ENCODE measurements at places on chromosomes 3 and 15. TPM values are rescaled to one million over a fixed set of nuclear protein-coding genes. Genes with fewer than 3 reads are reported as not detected.

KLHDC8B gene
- 88.7 TPM for total RNA-seq

SLC6A20 gene
- total RNA-seq = 0.09 TPM

STIMATE gene
- 6.0 TPM for total RNA-seq

UACA gene
- total RNA-seq = 117 TPM

PLS1 gene
- total RNA-seq = 0.27 TPM

GPR149 gene
- 0.35 TPM for total RNA-seq

EIF5A2 gene
- total RNA-seq = 5.1 TPM

ZBTB38 gene
- 23.8 TPM for total RNA-seq

MORC1 gene
- not detected for total RNA-seq

IMPG2 gene
- total RNA-seq = 1.3 TPM

GNAI2 gene
- total RNA-seq = 116 TPM

TGM5 gene
- total RNA-seq = 0.13 TPM

TMIE gene
- 0.62 TPM for total RNA-seq

LMAN1L gene
- 0.04 TPM for total RNA-seq

CLRN1 gene
- 0.18 TPM for total RNA-seq

COX5A gene
- 64.1 TPM for total RNA-seq

DNA sequence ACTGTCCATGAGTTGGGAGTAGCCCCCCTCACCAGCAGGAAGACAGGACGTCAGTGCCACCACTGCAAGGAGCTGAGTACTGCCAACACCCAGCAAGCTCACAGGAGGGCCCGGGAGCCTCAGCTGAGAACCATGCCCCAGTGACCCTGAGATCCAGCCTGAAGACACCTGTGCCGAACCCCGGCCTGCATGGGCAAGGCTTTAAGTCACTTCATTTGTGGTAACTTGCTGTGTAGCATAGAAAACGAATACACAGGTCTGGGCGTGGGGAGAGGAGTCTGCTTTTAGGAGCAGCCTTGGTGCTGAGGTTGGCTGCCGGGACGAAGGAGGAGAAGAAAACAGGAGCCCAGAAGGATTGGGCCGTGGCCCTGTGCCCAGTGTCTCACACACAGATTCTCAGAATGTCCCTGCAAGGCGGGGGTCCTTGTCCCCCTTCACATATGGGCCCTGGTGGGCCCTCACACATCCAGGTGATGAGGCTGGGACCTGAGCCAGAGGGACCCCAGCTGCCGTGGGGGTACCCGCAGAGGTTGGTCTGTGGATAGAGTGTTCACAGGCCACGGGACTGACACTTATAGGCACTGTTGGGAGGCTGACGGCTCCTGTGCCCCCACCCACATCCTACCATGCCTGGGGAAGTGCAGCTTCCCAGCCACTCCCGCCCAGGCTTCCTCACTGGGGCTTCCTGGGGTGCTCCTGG, 85.3 kb downstream of the PLXNA1 start:
- no peak for DNase-seq

GRCh38 chr3:88003115-88003755, 55.6 kb downstream of the CGGBP1 start:
- DNase-seq = peak; percentile 53

- DNase-seq = no peak
Measured at GRCh38 chr3:185739264-185739701, 85.6 kb downstream of the IGF2BP2 start.

DNA sequence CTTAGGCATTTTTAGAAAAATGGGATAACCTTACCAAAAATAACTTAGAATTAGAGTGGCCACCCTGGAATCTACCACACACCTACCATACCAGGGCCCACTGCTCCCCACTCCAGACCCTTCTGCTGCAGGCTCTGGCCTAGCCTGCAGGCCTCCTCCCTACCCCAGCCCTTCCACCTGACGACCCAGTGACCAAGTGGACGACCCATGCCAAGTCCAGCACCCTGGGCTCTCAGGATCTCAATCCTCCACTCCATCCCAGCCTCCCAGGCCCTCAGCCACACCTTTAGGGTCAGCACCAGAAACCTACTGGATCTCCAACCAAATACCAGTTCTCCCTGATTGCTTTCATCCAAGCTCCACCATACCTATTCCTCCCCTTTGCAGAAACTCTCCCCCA, 145.8 kb downstream of the TPRA1 start:
- no peak for DNase-seq

DNA sequence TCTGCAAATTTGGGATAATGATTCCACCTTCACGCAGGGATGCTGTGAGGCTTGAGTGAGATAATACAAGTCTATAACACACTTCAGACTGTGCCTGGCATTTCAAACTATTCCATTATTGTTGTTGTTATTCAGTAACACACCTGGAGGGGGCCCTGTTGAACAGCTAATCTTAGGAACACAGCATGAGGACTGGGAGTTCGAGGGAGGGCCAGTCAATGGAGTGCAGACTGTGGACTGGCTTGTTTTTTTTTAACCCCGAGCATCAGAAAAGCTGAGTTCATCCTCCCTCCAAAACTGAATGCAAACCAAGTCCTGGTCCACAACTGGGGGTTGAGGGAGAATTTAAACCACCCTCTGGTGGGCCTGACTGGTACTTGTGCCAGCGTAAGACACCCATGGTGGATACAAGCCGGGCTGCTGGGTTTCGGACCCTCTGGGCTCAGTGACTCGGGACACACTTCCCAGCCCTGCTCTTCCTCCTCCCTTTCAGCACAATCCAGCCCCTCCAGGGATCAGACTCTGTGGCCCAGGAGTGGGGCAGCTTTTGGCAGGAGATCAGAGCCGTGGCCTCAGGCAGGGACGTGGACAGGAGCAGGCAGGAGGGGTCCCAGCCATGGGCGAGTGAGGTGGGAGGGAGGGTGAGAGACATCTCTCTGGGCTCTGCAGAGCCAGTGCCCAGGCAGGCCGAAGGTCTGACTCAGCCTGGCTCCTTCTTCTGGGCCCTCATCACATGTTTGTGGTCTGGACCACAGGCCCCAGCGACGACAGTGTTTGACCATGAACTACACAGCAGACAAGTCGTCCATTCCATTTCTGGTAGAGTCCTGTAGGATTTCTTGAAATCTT, 36.3 kb upstream of the MEX3B start:
- DNase-seq = no peak

GRCh38 chr15:34314491-34315490, 22.8 kb downstream of the SLC12A6 start:
- no peak for DNase-seq

DNA sequence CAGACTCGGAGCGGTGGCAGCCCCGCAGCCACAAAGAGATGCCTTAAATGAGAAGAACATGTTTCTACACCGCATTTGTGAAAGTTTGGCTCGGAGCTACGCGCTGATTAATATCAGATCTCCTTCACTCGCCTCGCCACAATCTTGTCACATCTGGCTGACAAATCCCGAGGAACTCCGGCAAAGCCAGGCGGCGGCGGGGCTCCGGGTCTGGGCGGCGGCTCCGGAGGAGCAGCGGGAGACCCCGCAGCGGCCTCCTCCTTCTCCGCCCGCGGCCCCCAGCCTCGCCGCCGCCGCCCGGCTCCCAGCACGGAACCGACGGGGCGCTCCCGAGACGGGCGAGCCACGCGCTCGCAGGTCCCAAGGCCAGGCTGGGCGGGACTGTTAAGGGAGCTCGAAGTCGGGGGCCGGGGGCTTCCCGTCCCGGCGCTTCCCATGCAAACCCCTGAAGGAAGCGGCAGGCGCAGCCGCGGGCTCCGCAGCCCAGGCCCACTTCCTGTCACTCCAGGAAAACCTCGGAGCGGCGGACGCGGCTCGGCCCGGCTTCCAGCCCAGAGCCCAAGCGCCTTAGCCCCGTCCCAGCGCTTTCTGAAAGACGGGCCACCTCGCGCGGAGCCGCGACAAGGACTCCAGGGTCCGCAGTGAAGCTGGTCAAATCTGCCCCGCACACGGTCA, 1.2 kb downstream of the BNC1 start:
- peak; percentile 56 for DNase-seq

DNA sequence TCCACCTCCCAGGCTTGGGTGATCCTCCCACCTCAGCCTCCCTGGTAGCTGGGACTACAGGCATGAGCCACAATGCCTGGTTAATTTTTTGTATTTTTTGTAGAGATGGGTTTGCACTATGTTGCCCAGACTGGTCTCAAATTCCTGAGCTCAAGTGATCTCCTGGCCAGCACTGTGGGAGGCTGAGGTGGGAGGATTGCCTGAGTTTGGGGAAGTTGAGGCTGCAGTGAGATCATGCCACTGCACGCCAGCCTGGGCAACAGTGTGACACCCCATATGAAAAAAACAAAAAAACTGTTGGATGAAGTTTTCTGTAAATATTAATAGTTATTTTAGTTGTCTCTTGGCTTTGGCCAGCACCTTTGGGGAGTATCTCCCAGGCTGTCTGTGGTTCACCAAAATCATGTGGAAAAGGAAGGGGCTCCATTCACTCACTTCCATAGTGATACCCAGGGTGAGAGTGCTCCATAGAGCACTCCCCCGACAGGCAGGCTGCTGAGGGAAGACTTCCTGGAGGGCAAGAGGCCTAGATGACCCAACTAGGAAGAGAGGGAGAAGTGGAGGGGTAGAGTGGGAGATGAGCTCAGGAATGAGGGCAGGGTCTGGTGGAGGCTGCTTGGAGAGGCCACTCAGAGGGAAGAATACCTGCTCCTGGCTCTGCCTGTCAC, 47.1 kb downstream of the CDC25A start:
- no peak for DNase-seq

- DNase-seq = no peak
Measured at GRCh38 chr15:71435552-71435951, 320.3 kb downstream of the THSD4 start.

DNA sequence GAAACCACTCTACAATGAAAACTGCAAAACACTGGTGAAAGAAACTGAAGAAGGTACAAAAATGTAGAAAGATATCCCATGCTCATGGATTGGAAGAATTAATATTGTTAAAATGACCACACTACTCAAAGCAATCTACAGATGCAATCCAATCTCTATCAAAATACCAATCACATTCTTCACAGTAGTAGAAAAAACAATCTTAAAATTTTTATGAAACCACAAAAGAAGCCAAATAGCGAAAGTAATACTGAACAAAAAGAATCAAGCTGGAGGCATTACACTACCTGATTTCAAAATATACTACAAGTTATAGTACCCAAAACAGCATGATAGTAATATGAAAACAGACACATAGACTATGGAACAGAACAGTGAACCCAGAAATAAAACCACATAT, 36.9 kb downstream of the TXNRD3 start:
- no peak for DNase-seq

DNA sequence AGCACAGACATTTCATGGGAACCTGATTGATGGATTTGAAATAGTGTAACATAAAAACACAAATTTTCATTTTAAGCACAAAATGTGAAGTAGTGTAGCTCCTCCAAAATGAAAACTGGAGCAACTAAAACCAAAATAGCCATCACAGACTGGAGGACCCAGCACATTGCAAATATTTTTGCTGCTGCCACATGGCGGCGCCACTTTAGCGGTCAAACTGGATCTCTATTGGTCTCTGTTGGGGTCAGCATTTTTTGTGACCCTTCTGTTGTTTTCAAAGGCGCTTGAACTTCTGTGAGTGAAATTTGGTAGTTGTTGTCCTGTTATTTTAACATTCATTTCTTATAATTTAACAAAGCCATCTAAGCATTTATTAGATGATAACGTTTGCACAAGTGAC, 259.9 kb downstream of the IL20RB start:
- DNase-seq = no peak

DNA sequence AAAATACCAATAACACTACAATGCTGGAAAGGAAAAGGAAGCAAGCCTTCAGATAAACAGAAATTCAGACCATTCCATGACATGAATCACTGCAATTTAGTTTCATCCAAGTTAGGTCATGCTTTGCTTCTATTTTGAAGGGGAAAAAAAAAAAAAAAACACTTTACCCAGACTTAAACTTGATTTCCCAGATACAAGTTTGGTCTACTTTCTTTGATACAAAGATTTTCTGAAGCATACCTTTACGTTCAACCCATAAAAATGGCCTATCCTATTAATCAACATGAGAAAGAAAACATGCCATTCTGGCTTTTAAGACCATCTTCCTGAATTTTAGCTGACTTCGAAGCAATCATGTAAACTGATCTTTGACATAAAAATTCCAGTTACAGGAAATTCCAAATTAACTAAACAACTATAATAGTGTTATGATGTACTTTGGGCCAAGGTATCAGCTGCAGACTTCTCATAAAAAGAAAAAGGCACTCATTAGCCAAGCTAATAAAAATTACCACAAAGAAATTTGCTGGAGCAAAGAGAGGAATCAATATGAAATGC, 12.6 kb downstream of the OSBPL10 start:
- DNase-seq = peak; percentile 72

DNA sequence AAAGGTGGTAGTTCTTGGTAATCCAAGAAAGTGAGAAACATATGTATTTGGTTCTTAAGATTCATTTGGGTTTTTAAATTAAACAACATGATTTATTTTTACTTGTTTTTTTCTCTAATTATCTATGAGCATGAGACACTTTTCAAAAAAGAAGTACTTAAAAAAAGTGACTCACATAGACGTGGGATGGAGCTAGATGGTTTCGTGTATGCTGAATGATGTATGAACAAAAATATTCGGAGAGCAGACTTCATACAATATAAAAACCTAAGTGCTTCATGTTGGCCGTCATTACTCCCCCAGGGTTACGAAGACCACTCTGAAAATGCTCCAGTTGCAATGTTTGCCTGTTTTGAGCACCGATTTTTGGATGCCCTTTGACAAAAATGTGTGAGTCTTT, 90.9 kb downstream of the RORA start:
- DNase-seq = peak; percentile 44

DNA sequence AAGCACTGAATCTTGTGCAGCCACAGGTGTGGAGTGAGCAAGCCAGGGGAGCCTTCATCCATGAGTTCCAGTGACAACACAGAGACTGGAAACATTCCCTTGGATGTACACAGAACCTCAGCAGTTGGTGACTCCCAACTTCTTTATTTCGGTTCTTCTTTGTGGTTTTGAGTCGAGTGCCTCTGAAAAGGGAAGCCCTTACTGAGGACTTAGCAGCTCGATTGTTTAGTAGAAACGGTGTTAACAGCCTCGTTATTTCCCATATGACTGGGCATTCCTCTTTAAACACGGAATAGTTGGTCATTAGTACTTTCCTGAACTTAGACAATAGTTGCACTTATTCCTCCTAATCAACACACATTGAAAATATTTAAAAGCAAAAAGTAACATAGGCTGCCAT, 7.7 kb downstream of the SLCO3A1 start:
- peak; percentile 77 for DNase-seq

- DNase-seq = peak; percentile 35
Measured at GRCh38 chr3:71659864-71660591, 65.2 kb downstream of the EIF4E3 start.

GRCh38 chr15:29924750-29925149, 102.5 kb upstream of the TJP1 start:
- peak; percentile 10 for DNase-seq

- peak; percentile 30 for DNase-seq
Measured at GRCh38 chr3:481680-482079, 285.1 kb downstream of the CHL1 start.

DNA sequence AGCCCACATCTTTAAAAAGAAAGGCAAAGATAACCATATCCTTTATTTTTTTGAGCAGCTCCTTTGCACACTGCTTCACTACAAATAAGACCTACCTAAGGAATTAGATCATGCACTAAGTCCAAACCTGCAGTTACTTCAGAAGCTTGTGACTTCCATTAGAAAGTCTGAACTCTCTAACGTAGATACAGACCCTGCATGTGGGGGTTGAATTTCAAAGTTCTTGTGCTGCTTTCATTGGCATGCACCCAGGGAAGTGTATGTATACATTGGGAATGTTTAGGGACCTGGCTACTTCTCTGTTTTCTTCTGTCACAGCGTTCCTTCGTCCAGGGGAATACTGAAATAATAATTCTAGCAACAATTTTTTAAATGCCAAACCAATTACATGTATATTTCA, 185.2 kb upstream of the IL12A start:
- no peak for DNase-seq

GRCh38 chr3:72930754-72931153, 42.9 kb downstream of the GXYLT2 start:
- no peak for DNase-seq

All from muscle of leg (tissue), 16 donors.